Right ventricle myocardium inferior (tissue), 1 donor: ENCODE measurements at places on chromosomes 5 and 9. TPM values are rescaled to one million over a fixed set of nuclear protein-coding genes. Genes with fewer than 3 reads are reported as not detected.

Gene CDO1
- 12.2 TPM for total RNA-seq

DNA sequence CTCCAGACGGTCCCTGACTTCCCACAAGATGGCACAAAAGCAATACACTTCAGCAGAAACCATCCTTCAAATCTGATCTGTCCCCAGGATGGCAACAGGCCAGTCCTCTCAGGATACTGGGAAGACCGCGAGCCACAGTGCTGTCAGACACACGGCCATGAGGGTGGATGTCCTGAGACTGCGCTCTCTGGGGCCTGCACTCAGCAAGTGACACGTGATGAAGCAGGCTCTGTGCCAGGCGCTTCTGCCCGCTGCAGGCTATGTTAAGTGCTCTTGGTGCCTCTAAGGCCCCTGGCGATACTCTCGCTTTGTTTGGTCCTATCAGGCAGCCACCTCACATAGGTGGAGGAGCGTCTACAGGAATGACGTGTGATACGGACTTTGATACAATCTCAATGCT, 7.1 kb downstream of the BRD9 start:
- peak; percentile 86 for DNase-seq

Gene IFNE
- total RNA-seq = not detected

DNA sequence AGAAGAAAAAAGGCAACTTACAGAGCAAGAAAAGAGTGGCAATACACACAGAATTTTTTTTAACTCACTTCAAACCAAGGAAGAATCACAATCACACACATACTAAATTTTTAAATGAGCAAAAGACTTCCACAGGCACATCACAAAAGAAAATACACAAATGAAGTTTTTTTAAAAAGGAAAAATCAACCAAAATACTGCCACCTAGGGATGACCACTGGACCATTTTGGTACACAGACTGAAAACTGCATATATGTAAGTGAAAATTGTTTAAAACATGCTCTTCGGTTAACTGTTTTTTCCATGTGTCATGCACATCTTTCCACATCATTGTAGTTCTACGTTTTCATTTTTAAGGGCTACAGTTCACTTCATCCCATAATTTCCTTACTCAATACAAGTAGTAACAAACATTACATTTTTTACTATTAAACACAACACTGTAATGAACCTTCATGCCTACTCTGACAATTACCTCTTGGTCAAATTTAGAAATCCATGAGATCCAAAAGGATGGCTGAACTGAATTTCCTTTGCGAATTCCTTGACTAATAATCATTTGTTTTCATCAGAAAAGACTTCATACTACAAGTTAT, 79.0 kb downstream of the FBXW11 start:
- no peak for DNase-seq

GRCh38 chr5:150153957-150154617, 1.6 kb downstream of the PDGFRB start:
- no peak for DNase-seq

Gene RAPGEF6
- total RNA-seq = 8.5 TPM

Gene ATP6V1G1
- total RNA-seq = 58.0 TPM

DNA sequence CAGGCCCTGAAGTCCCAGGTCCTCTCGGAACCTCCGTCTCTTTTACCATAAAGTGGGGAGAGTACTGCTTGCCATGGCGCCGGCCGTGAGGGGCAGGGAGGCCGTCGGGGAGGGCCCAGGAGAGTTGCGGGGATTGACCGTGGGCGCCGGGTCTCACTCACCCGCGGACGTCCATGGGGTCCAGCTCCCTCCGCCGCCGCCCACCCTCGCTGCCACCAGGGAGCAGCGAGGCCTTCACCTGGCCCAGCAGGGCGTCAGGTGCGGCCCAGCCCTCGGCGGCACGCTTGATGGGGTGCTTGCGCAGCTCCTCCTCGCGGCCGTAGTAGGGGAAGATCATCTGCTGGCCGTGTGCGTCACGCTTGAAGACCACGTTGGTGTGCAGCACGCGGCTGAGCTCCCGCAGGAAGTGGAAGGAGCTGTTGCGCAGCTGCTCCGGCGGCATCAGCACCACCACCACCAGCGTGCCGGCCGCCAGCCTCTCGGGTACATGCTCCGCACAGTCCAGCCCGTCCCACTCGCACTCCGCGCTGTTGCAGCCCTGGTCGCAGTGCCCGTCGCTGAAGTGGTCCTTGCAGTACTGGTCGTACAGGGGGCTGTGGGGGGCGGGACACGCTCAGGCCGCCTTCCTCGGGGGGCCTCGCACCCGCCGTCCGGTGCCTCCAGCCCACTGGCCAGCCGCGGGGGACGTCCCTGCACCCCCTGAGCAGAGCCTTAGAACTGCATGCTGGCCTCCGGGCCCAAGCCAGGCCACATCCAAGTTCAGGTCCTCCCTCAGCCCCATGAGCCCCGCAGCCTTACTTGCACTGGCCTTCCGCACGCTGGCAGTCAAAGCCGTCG, 21.9 kb upstream of the SEC16A start:
- no peak for DNase-seq

DNA sequence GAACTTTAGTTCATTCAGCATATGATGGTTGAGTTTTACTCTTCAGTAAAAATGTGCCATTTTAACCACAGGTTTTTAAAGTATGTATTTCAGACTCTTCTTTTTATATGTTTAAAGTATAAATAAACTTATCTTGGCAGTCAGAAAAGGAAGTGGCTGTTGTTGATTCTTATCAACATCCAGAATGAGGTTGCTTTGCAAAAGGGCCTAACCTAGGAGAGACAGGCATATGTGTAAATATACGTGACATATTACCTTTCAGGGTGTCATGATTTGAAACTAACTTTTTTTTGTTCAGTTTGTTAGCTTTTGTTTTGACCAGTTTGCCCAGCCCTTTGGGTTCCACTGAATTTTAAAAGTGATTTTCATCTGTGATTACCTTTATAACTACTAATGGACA, 7.4 kb downstream of the SMARCA2 start:
- no peak for DNase-seq

Gene MLANA
- total RNA-seq = not detected

DNA sequence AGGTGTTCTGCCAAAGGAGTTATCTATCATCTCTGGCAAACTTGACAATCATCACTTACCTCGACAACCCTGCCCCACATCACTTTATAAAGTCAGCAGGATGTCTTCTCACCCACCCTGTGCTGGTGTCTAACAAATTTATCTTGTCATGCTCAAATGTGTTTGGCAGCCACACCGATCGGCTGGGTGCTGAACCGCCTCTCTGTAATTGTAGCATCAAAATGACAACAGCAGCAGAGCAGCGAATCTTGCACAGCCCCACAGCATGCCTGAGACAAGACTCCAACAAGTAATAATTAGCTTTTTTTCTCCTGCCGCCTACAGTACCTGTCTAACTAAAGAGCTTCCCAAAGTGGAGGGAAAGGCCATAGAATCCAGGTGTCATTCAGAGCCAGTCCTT, 176.2 kb downstream of the NR3C1 start:
- no peak for DNase-seq

Gene MYMK
- not detected for total RNA-seq

DNA sequence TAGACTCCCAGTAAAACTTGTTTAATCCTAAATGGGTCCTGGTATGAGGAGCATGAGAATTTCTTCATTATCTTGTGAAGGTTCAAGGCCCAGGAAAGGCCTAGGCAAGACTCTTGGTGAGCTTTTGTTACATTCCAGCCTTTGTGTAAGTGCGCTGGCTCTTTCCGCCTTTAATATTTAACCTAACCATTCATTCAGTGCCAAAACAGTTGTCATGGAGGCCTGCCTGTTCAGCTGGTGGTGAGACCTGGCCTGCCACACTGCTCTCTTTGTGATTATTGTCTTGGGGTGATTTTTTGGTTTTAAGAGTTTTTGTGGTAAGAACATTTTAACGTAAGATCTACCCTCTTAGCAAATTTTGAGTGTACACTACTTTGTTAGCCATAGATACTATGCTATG, 127.5 kb upstream of the WWC1 start:
- DNase-seq = no peak

DNA sequence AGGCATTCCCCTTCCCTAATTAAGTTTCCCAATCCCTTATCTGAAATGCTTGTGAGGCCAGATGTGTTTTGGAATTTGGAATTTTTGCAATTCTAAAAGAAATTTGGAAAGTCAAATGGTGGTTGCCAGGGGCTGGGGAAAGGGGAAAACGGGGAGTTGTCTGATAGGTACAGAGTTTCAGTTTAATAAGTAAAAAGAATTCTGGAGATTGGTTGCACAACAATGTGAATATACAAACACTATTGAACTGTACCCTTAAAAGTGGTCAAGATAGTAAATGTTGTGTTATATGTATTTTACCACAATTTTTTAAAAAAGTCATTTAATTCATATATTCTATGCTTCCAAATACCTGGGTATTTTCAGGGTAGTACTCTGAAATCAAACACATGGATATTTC, 154.5 kb downstream of the ADAMTS12 start:
- no peak for DNase-seq

DNA sequence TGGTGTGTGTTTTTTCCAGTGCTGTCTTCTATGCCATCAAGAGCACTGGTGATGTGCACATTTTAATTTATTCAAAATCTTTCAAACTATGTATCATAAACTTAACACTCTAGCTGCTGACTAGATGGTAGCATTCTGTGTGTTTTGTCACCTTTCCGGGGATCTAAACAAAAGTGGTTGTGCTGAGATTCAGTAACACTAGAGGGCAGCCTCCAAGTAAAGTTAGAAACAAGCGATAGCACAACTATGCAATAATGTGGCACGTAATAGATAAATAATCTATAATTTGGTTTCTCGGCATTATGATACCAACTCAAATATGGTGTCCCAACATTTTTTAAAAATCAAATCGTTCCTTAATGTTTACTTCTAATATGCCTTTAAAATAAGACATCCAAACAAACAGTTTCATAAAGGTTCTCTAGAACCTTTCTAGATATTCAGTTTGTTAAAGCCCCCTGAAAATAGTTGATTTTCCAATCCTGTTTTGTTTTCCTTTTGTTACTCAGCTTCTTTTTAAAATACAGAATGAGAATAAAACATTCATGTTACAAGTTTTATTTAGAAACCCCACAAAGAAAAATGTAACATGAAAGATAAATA, 16.9 kb downstream of the SEMA6A start:
- no peak for DNase-seq

DNA sequence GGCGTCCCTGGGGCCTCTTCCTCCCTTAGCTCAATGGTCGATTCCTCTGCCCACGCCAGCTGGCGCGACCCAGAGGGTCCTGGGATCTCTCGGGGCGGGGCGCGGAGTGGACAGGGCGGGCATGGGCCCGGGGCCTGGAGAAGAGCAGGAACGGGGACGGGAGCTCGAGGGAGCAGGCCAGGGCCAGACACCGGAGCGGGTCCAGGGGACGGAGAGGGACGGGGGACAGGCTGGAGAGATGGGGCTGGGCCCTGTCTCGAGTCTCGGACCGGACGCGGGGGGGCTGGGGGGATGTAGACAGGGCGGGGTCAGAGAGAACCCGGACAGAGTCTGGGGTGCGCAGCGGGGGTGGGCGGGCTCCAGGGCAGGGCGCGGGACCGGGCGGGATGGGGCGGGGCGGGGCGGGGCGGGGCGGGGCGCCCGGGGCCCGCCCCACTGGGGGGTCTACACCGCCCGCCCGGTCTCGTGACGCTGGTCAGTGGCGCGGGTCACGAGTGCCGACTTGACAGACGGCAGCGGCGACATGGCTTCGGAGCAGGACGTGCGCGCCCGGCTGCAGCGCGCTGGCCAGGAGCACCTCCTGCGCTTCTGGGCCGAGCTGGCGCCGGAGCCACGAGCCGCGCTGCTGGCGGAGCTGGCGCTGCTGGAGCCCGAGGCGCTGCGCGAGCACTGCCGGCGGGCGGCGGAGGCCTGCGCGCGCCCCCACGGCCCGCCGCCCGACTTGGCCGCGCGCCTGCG, at the start of gene UAP1L1:
UAP1L1 (plus strand) TSS at position 508 of the 738 bp plus-strand sequence; CDS start at position 524, 16 bp downstream.
- peak; percentile 91 for DNase-seq

Gene HTR4
- total RNA-seq = 0.22 TPM

- no peak for DNase-seq
Measured at GRCh38 chr5:55638455-55638854, 73.7 kb downstream of the SLC38A9 start.

DNA sequence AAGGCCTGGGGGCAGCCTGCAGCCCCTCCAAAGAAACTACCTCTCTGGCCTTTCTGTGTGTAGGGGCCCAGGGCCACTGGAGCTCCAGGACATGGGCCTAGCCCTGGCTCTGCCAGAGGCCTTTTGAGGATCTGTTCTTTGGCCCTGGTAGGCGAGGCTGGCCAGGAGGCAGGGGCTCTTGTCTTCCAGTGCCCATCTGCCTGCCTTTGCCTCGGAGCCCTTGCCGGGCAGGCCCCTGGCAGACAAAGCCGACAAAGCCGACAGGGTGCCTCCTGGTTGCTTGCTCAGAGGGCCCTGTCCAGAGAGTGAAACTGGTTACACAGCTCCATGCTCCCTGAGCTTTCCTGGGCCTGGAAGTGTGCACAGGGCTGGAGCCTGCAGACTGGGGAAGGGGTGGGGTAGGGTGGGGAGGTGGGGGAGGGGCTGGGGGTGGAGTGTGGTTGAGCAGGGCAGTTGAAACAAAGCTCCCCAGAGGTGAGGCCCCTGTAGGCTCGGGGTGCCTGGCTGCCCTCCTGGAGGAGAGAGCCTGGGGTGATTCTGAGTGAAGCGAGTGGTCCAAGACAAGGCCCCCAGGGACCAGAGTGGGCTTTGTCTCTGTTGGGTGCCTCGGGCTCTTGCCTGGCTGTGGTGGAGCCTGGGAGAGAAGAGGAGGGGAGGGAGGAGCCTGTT, 29.3 kb downstream of the PTPA start:
- peak; percentile 62 for DNase-seq
